Lung (tissue), 17 donors: ENCODE measurements at places on chromosomes 12 and 14.

- DNase-seq: peak; percentile 59
These were observed 136.3 kb downstream of the SCARB1 start for GRCh38 chr12:124727264-124727800.

DNA sequence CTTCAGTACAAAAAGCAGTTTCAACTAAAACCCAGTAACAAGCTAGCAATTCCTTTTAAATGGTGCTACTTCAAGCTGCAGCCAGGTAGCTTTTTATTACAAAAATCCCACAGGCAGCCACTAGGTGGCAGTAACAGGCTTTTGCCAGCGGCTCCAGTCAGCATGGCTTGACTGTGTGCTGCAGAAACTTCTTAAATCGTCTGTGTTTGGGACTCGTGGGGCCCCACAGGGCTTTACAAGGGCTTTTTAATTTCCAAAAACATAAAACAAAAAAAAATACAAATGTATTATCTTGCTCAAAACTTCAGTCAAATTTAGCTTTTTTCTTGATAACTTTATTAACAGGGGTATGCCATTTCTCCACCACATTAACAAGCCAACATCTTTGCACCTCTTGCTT, 3.6 kb upstream of the CLEC4E start:
- DNase-seq: peak; percentile 81

DNA sequence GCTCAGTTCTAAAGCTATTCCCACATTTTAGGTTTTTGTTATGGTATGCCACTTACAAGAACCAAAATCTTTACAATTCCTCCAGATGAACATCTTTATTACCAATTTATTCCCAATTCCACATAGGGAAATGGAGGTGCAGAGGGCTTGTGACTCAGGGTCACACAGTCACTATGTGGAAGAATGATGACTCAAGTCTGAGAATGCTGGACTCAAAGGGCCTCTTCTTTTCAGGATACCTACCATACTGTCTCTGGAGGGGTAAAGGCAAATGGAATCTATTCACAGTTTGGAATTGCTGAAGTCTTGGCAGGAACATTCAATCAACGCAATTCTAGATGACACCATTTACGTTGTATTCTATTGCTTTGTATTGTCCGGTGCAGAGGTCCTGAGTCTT, 48.2 kb upstream of the MANSC4 start:
- DNase-seq: no peak

GRCh38 chr12:19922717-19923116, 445.6 kb upstream of the PDE3A start:
- no peak for DNase-seq

DNA sequence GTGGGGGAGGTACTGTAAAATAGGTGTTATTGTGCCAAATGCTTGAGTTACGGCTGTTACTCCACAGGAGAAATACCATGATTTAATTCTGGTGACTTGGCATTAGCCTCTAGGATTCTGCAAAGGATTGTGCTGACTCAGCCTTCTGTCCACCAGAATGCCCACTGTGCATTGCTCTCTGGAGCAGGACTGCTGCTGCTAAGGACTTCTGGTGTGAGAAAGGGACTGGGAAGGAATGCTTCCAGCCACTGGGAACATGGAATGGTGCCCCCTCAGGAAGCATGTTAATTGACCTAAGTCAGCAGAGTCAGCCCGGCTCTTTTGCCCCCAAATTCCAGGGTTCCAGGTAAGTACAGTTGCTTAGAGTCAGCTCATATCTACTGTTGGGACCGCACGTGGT, 32.9 kb downstream of the ZFHX2 start:
- no peak for DNase-seq

DNA sequence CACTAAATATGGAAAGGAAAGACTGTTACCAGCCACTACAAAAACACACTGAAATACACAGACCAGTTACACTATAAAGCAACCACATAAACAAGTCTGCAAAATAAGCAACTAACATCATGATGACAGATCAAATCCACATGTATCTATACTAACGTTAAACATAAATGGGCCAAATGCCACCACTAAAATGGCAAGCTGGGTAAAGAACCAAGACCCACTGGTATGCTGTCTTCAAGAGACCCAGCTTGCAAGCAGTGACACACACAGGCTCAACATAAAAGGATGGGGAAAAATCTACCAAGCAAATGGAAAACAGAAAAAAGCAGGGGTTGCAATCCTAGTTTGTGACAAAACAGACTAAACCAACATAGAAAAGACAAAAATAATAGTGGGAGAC, 260.9 kb upstream of the SSTR1 start:
- no peak for DNase-seq

GRCh38 chr12:62789851-62790250, 145.1 kb downstream of the PPM1H start:
- DNase-seq: no peak
